EH (cell line): ENCODE measurements at places on chromosomes 12 and 14.
A peak's percentile ranks its signal among the peaks of the same experiment; 100 is the strongest.

- no peak for DNase-seq
These were observed 69.4 kb upstream of the ACTN1 start for GRCh38 chr14:69048456-69048855.

DNA sequence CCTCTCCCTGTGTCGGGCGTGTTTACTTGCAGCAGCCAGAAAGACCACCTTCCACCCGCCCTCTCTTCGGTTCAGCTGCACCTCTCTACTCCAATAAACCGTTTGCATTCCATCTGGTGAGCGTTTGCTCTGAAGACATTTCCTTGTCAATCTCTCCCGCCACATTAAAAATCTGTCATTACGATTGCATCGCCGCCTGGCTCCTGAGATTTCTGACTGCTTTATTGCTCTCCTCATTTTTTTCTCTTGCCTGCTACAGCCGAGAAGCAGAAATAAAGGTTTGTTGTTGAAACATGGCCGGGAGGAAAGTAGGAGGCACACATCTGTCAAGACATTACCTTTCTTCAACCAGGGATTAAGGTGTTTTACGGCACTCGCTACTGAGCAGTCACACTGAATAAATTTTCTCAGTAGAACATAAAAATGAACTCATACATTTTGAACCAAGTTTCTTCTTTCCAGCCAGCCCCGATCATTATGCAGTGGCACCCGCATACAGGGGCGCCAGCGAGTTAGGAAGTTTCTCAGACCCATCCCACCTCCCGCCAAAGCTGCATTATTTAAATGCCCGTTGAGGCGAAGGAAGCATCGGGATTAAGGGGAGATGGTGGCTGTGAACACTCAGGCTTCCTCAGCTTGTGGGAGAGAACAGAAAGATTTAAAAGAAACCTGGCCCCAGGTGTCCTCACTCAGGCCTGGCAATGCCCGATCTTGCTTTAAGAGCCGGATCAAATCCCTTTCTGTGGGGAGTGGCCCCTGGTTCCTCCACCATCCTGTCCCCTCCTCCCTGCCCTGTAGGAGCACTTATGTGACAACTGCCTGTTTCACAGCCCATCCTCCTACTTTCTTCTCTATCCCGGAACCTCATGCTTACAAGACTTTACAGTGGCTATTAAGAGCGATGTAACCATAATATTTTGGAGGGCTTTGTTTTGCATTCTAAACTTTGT is 1108.9 kb downstream of the BCL11B start:
- DNase-seq, result no peak

GRCh38 chr12:89884416-89884898 is 175.8 kb upstream of the ATP2B1 start:
- peak; percentile 13 for DNase-seq

DNA sequence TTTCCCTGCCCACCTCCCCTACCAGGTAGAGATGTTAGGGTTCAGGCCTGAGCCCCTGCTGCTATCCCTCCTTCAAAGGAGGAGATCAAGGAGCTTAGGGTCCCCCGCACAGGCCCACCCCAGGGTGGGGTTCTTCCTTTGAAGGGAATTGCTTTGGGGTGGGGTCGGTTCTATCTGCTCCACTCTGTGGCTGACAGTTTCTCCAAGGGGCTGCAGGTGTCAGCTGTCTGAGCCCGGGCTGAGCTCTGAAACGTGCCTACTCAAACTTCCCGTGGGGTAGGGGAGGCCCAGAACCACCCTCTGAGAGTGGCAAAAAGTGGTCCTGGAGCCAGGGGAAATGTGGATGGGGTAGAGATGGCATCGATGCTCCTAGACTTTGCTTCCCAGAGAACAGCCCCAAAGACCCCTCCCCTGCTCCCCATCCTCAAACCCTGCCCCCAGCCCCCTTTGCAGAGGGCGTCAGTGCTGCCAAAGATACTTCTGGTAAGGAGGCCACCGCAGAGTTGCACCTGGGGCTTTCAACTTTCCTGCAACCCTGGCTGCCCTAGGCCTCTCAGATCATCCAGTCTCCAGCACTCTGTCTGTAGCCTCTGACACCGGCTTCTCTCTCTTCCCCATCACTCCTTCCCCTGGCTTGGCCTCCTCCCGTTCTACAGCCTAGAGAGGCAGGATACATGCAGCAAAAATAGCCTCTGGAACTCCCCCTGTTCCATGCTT is 6.3 kb upstream of the CD4 start:
- DNase-seq, result no peak

DNA sequence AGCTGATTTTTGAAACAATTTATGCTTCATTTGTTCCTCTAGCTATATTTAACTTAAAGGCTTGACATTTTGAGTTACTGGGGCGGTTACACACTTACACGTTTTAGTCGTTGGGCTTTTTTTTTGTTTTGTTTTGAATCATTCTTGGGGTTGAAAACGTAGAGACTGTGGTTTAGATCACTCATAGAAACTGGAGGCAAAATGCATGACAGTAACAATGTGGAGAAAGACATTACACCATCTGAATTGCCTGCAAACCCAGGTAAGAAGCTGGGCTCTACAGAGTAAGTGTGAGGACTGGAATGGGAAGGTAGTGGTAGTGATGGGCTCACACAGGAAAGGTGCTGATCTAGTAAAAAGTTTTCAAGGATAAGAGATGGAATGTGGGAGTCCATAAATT is at the start of gene CLEC2D:
Gene CLEC2D, plus strand, starts transcription at position 180 of the 400 bp plus-strand sequence. Its CDS starts 22 bp downstream, at position 202.
- no peak for DNase-seq

- no peak for DNase-seq
These were observed 20.0 kb downstream of the TMEM132C start for GRCh38 chr12:128286970-128287369.
